ENCODE measurements at places on chromosomes 11 and 22. TPM values are rescaled to one million over a fixed set of nuclear protein-coding genes. Genes with fewer than 3 reads are reported as not detected.

DGCR6 gene
- total RNA-seq, result 4.3 TPM

TRIM51 gene
- total RNA-seq, result not detected

BATF2 gene
- total RNA-seq, result 0.29 TPM

DNA sequence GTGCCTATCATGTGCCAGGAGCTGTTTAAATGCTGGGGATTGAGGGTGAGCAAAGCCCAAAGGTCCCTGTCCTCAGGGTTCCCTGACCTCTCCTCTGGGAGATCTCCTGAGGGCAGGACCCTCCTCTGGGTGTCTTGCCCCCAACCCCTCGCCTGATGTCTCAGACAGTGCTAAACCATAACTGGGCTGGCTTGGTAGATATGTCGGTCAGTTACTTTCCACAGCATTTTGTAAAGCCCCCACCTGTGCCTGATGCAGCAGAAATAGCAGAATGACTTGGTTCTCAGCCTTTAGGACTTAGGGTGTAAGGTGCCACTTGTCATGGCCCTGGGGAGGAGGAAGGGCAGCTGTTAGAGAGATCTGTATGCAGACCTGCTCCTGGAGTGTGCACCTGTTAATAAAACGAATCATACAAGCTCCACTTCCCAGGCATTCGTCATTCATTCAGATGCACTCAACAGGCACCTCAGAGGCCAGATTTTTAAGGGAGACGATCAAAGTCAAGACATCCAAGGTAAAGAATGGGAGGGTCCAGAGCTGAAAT is 88.1 kb downstream of the TP53I11 start:
- no peaks in the 10 kb centered on the region for H3K27me3 ChIP-seq
- H3K27ac ChIP-seq, result peak overlapping the region; percentile 5
- DNase-seq, result no peak
- peaks cover 48% of the 10 kb centered on the region for H3K4me1 ChIP-seq
- no peak overlapping the region for H3K4me3 ChIP-seq
- H3K36me3 ChIP-seq, result no peaks in the 10 kb centered on the region

DNA sequence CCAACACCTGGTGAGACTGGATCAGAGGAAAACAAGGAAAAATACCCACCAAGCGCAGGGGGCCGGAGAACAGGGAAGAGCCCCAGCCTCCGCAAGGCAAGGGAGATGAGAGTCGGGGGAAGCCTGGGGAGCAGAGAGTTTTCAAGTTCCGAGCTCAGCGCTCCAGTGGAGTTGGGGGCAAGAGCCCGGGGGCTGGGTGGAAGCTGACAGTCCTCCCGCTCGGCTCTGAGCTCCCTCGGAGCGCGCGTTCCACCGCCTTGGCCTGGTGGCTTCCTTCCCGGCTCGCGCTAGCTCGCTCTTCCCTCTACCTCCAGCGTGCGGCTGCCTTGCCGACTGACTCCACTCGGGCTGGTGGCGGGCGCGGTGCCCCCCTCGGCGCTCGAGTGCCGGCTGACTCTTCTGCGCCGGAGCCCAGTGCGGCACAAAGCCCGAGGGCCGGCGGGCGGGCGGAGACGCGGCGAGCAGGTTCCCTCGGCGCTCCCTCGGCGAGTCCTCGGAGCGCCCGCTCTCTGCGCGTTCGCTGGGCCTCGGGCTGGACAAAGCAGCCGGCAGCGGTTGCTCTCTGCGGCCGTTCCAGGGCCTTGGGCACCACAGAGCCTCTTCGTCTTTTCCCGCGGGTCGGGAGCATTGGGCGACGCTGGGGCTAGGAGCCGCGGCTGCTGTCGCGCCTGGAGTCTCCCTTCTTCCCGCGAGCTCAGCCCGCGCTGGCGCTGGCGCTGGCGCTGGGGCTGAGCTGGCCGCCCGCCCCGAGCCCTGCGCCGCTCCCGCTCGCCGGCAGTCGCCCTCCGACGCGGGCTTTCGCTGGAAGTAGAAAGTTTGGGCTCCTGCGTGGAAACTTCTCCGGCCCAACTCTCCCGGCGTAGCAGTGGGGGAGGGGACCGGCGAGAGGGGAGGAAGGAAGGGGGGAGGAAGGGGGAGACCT is 1.0 kb downstream of the PAX6 start:
- peak overlapping the region; percentile 85 for H3K4me3 ChIP-seq
- peaks cover 13% of the 10 kb centered on the region for H3K36me3 ChIP-seq
- peaks cover 4% of the 10 kb centered on the region for H3K4me1 ChIP-seq
- DNase-seq, result peak; percentile 85
- H3K27me3 ChIP-seq, result peaks cover 88% of the 10 kb centered on the region

- H3K27me3 ChIP-seq, result no peaks in the 10 kb centered on the region
- peaks cover 9% of the 10 kb centered on the region for H3K4me1 ChIP-seq
- peak; percentile 64 for DNase-seq
- H3K36me3 ChIP-seq, result no peaks in the 10 kb centered on the region
Observed at GRCh38 chr11:30422447-30423278, 99.8 kb downstream of the ARL14EP start.

DNA sequence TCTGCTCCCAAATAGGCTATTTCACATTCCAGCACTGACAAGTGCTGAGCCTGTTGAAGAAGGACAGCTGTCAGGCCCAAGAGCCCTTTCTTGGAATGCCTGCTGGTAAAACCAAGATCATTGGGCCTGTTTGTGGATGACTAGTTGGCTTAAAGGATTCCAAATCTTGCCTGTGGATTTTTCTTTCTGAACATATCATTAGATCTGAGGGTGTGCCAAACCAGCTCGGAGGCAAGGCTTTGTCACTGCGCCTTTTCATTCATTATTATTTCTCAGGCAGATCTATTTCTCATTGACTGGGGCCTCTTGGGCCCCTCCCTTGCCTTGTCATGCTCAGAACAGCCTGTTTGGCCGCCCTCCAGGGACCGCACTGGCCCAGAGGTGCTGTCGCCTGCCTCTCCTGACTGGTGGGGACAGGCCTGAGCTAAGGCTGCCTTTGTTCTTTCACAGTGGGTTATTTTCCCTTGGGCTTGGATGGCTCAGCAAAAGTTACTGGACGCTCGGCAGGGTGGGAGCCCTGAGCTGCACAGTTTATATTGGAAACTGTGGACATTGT is 222.7 kb upstream of the SESN3 start:
- no peaks in the 10 kb centered on the region for H3K36me3 ChIP-seq
- peak overlapping the region; percentile 4 for H3K27ac ChIP-seq
- peaks cover 6% of the 10 kb centered on the region for H3K4me1 ChIP-seq
- H3K4me3 ChIP-seq, result no peak overlapping the region

NECTIN1 gene
- 29.3 TPM for total RNA-seq

- DNase-seq, result no peak
- H3K27ac ChIP-seq, result no peak overlapping the region
- no peaks in the 10 kb centered on the region for H3K27me3 ChIP-seq
- H3K4me3 ChIP-seq, result no peak overlapping the region
- no peaks in the 10 kb centered on the region for H3K4me1 ChIP-seq
Observed at GRCh38 chr11:44575288-44575672, 9.8 kb downstream of the CD82 start.

MIEF1 gene
- total RNA-seq, result 36.0 TPM
